ENCODE measurements at places on chromosomes 7 and 10. TPM values are rescaled to one million over a fixed set of nuclear protein-coding genes. Genes with fewer than 3 reads are reported as not detected.
A peak's percentile ranks its signal among the peaks of the same experiment; 100 is the strongest.

GRCh38 chr10:96153070-96153469, 23.0 kb downstream of the ZNF518A start:
- H3K27me3 ChIP-seq: no peaks in the 10 kb centered on the region
- peak overlapping the region; percentile 71 for H3K27ac ChIP-seq
- DNase-seq: no peak
- H3K36me3 ChIP-seq: peaks cover 40% of the 10 kb centered on the region
- peak overlapping the region; percentile 23 for H3K4me3 ChIP-seq
- peaks cover 12% of the 10 kb centered on the region for H3K4me1 ChIP-seq

Gene ARHGEF35
- not detected for total RNA-seq

Gene LIPF
- total RNA-seq: not detected

DNA sequence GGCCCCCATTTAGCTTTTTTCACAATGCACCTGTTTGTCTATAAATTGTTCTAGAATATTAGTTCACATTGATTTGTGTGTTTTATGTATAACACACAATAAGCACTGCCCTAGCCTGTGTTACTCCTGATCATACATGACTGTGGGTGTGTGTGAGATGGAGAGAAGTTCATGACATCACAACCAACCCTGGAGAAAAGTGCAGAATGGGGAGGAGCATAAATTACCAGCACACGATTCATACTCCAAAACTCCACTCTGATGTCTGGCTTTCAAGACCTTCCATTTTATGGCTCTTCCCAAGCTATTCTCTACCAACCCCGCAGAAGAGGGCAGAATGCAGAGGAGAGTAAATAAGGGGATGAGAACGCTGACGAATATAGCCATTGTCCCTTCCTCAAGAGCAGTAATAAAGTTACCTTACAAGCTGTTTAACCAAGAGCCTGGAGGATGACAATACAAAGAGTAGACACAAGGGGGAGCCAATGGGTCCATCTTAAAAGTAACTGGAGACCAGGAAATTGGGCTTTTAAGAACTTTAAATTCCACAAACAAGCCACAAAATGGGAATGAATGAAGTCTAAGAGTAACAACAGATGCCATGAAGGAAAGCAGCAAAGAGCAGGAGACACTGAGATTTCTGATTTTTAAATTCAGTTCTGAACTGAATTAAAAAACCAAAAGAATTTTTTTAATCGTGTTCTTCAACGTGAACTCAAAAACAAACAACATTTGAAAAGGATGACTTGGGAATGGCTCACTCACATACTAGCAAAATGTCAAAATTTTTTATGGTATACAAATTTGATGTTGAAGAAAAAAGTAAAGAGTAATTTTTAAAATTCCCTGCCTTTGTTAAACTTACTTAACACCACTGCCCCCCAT, 159.6 kb downstream of the PARD3 start:
- H3K27me3 ChIP-seq: peaks cover 22% of the 10 kb centered on the region
- H3K36me3 ChIP-seq: no peaks in the 10 kb centered on the region
- H3K27ac ChIP-seq: no peak overlapping the region
- H3K4me3 ChIP-seq: no peak overlapping the region

DNA sequence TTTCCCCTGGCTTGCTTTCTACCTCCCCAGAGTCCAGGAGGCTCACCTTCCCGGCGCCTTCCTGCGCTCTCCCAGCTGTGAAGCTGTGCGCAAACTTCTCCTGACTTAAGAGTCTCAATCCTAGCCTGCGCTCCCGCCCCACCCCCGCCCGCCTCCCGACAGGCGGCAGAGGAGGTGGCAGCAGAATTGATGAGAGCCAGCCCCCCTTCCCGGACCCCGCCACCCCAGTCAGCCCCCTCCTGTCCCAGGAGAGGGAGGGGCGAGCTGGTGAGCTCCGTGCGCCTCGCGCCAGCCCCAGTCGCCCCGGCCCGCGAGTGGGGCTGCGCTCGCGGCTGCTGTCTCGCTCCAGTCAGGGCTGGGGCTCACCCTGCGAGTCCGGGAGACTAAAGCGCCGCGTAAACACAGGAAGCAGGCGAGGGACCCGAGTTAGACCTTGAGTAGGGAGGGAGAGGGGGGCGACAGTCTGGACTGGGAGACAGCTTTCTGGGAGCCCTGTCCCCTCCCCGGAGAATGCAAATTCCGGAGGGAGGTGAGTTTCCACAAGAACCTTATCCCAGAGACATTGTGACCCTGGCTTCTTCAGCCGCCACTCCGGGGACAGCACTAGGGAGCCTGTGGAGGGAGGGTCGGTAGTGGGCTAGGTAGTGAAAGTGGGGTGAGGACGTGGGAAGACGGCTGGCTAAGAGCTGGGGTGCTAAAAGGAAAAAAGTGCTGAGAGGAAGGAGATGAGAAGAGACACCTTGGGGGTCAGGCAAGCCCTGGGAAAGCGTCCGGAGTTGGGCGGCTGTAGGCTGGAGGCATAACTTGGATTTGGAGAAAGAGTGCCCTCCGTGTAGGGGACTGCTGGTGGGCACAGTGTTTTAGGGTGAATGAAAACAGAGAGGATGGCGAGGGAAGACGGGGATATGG, at the start of gene CALCR:
Gene CALCR, minus strand, starts transcription at position 79 of the 909 bp plus-strand sequence. CDS start 87,743 bp downstream, outside the sequence.
- no peaks in the 10 kb centered on the region for H3K36me3 ChIP-seq
- no peaks in the 10 kb centered on the region for H3K4me1 ChIP-seq
- H3K27ac ChIP-seq: no peak within 1 kb of the TSS
- DNase-seq: no peak
- no peak within 1 kb of the TSS for H3K4me3 ChIP-seq

DNA sequence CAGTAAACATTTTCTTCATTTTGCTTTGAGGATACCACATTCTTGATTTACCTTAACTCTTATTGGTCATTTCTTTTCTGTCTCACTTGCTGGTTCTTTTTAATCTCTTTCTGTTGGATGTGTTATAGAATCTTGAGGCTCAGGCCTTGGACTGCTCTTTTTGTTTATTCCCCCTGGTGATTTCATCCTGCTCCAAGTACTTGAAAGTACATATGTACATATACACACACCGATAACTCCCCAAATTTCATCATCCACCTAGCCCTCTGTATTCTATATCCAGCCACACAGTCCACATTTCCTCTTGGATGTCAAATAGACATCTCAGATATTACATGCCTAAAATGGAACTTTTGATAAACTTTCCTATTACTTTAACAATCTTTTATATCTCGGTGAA, 7.5 kb downstream of the ZNF518A start:
- peak overlapping the region; percentile 68 for H3K4me3 ChIP-seq
- no peaks in the 10 kb centered on the region for H3K27me3 ChIP-seq
- peaks cover 34% of the 10 kb centered on the region for H3K36me3 ChIP-seq
- peaks cover 25% of the 10 kb centered on the region for H3K4me1 ChIP-seq
- DNase-seq: no peak

GRCh38 chr10:113679463-113680189, at the start of gene CASP7:
Gene CASP7, plus strand, starts transcription at chr10:113679912. Its CDS starts 17,582 bp downstream, at chr10:113697494.
- peaks cover 53% of the 10 kb centered on the region for H3K4me1 ChIP-seq
- peaks cover 21% of the 10 kb centered on the region for H3K36me3 ChIP-seq
- peak within 1 kb of the TSS; percentile 98 for H3K4me3 ChIP-seq

Gene PIP
- total RNA-seq: not detected

Gene PLXNA4
- total RNA-seq: 0.14 TPM
